ENCODE measurements at places on chromosomes 2 and 18.

DNA sequence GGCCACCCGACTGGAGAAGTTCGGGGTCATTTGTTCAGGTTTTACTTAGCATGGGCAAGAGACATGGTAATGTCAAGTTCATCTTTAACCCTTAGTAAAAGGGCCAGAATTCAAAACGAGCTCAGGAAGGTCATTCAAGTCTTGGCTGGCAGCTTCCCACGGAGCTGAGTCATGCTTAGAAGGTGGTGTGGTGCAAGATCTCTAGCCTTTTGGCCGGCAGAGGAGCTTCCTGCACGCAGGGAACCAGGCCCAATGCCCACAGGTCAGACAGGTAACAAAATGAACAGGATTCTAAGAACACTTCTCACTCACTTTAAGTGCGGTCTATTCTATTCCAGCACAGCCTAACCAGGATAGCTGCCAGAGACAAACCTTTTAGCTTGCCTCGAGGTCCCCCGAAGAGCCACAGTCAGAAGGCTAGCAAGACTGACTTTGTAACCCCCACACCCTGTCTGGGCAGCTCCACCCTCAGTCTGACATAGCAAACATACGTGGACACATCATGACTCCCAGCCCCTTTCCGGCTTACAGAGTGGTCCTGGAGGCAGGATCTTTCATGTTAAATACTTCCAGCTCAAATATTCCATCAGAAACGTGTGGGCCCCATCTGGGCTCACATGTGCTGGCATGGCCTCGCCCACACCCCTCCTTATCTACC lies 292.7 kb downstream of the BCL11A start:
- DNase-seq = peak; percentile 3

DNA sequence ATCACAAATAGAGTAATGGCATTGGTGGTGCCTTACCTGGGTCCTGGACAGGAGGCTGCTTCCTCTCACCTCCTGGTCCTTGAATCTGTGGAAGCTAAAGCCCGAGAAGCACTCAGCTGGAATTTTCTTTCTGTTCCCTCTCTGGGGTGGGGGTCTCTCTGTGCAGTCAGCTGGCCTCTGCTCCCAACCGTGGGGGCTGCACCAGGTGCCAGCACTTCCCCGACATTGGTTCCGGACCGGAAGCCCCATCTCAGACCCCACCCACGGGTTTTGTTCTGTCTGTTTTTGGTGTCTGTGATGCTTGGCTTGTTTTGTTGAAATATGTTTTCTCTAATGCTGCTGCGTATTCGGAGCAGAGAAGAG lies 154.7 kb downstream of the TWIST2 start:
- DNase-seq = no peak

- DNase-seq = peak; percentile 49
Measured at GRCh38 chr2:85704800-85705679, 10.9 kb downstream of the GNLY start.

DNA sequence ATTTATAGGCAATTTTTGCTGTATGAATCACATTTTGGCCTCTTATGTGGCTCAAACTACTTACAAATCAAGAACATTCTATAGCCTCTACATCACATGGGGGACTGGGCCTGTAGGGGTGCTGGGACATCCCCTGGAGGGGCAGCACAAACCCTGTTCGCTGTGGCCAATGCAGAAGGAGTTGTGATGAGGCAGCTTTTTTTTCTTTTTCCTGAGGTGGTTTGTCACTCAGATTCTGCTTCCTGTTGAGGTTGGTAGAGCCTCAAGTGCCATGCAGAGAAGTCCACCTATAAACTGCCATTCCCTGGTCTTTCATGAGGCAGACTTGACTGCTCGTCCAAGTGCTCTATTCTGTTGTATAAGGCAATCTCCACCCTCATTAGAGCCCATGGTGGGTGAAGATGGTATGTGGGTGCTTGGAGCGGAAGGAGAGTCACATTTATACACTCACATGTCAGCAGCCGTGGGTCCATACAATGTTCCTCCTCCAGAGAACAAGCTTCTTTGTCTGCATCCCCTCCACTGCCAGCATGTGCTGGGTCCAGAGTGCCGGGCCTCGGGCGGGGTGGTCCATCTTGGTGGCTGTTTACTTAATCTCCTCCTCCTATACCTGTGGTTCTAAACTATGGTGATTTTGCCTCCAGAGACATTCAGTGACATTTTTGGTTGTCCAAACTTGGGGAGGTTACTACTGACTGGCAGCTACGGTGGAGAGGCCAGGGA lies 120.3 kb downstream of the ACOXL start:
- DNase-seq = peak; percentile 68

DNA sequence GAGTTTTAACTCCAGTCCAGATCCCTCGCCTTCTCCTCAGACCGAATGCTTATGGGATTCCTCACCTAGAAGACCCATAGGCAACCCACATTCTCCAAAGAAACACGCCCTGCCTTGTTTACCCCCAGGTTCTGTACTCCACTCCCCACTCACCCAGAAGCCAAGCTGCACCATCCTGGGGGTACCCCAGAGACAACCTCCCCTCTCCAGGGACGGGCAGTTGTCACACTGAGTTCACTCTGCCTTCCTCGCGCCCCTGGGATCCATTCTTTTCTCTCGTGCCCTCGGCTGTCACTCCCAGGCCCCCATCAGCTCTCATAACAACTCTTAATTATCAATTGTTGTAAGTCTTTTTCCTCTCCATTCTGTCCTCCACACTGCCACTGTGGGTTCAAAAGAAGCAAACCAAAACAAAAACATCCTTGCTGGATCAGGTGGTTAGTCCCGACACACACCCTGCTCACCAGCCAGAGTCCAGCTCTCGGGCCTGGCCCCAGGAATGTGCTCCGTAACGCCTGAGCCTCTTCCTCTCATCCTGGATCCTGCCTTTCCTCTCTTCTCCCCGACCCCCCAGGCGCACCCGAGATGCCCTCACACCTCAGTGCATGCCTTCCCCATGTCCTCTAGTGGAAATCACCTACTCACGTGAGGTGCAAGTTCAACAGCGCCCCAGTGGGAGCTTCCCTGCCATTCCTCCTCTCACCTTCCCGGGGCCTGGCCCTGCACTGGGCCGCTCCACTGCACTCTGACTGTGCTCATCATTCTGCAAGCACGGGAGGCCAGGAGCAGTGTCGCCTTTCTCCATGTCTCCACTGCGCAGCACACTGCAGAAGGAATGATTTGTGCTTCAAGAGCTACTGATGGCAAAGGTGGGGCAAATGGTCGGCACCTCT lies 20.7 kb downstream of the COX7A2L start:
- DNase-seq = no peak

- DNase-seq = no peak
Measured at GRCh38 chr2:207138627-207139297, 27.0 kb downstream of the KLF7 start.

DNA sequence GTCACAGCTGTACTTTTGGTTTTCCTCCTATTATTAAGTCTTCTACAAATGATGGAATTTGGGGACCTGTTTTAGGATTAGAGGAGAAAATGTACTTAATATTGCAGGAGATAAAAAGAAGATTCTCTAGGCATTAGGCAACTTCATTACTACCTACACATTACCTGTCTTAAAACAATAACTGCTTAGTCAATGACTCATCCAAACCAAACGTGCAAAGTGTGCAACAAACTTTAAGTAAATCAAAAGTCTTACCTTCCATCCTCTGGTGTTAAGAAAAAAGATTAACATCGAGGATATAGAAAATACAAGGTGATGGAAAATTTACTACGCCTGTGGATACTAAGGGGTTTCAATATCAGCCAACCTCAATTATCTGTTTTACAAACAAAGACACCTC lies 285.3 kb upstream of the KYNU start:
- no peak for DNase-seq

GRCh38 chr2:98898423-98898841 lies 37.6 kb downstream of the CRACDL start:
- DNase-seq = no peak

- no peak for DNase-seq
Measured at GRCh38 chr2:239818086-239818485, 207.1 kb downstream of the NDUFA10 start.

DNA sequence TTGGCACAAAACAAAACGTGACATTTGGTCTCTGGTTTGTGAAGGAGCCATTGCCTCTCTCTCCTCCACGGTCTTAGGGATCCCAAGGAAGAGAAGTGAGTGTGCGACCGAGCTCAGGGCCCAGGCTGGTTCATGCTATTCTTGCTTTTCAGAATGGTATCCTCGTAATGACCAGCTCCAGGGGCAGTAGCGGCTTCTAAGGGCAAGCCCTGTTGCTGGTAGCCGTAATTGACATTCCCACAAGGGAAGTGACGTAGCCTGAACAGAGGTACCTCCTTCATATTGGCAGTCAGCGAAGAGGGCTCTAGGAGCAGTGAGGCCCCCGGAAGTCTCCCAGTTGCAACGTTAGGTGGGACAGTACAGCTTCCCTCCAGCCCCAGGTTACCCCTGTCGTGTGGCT lies 77.9 kb downstream of the CLIP4 start:
- DNase-seq = no peak

GRCh38 chr2:84223191-84223590 lies 235.9 kb downstream of the SUCLG1 start:
- no peak for DNase-seq

DNA sequence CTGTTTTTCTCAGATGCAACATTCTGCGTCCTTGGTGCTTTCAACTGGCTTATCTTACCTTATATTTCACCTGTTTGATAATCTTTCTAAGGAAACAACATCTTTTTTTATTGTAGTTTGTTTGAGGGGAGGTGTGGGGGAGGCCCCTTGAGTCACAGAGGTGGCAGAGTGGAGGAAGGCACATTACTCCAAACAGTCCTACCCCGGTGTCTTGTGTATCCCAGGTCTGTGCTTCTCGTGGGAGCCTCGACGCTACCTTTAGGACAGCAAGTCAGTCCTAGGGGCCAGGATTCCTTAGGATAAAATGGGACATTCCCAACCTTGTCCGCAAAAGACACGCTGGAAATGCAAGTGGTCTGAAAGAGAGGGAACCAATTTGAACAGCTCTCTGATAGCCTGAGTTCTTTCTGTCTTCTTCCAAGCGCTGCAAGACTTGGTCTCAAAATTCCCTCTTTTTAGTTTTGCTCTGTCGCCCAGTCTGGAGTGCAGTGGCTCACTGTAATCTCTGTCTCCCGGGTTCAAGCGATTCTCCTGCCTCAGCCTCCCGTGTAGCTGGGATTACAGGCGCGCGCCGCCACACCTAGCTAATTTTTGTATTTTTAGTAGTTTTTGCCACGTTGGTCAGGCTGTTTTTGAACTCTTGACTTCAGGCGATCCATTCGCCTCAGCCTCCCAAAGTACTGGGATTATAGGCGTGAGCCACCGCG lies 4.0 kb downstream of the GATA6 start:
- DNase-seq = no peak

DNA sequence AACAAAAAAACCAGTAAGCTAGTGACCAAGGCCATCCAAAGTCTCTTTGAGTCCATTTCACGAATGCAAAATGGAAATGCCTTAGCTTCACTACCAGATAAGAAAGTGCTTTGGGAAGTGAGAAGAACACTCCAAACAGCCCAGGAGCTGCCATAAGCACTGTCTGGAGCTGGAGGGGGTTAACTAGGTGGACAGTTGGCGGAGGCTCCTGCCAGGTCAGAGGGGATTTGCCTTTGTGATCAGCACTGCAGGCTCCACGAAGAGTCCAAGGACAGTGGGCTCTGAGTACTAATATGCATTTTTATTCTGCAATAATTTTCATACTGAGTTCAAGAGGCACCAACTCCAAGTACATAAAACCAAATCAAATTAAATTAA lies 233.3 kb upstream of the SMAD2 start:
- no peak for DNase-seq

- DNase-seq = no peak
Measured at GRCh38 chr2:165665614-165666013, 128.4 kb downstream of the GALNT3 start.

GRCh38 chr2:14634489-14635390 lies 2.2 kb downstream of the LRATD1 start:
- no peak for DNase-seq

DNA sequence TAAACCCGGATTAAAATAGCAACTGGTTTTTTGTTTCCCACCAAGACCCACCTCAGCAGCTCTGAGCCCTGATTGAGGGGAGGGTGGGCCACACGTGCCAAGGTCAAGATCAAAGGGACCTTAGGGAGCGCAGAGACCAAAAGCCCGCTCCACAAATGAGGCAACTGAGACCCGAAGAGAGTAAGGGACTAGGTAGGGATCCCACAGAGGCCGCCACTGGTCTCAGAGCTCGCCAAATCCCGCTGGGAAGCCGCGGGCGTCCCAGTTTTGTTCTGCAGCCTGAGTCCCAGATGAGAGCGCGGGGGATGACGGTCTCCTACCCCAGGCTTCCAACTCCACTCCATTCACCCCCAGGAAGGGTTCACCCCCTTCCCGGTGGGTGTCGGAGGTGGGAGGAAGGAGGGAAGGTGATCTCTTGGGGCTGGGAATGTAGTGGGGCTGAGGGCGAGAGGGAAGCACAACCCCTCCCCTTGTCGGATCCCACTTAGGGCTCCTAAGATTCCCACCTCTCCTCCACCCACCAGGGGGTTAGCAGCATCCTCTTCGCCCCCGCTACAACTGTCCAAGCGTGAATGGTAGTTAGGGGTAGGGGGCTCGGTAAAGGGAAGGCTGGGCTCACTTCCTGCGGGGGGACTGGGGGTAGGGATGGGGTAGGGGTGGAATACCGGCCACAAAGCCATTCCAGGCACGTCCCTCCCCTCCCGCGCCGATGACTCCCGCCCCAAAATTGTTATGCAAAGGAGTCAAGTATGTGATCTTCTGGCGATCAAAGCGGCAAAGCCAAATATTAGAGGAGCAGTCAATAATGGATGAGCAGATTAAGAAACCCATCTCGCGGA lies 7.3 kb upstream of the EN1 start:
- no peak for DNase-seq

GRCh38 chr2:128306931-128307460 lies 11.7 kb downstream of the HS6ST1 start:
- no peak for DNase-seq

DNA sequence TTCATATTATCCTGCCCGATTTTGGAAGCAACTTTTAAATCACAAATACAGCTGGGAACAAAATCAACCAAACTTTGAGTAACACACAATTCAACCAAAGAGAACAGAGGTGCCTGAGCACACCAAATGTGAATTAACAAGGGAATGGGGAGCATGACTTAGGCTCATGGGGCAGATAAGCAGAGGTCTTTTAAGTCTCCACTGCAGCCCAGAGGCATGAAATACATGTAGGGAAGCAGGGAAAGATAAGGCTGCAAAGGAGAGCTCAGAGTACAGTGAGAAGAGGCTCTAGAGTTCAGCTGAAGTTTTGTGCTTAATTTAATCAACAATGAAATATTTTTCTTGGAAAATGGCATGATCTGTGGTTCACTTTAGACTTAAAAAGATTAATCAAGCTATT lies 49.0 kb downstream of the CYTIP start:
- DNase-seq = no peak

DNA sequence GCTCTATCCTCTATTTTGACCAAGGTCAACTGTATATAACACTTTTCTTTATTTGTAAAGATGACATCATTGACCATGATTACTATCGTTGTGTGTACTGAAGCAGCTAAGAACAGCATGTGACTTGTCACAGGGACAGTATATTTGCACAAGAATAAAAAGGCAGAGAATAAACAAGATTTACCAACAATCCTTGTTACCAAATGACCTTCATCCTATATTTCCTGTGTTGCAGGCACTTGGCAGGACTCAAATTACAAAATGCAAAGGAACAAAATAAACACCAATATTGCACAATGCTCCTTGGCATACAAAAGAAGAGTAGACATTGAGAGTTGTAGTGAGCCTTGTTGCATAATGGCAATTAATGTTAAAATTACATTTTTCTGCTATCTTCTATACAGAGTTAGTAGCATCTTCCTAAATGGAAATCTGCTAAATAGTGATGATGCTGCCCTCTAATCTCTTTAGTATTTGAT lies 61.8 kb downstream of the RFTN2 start:
- DNase-seq = no peak

- DNase-seq = no peak
Measured at GRCh38 chr2:7194950-7195349, 277.7 kb downstream of the RNF144A start.

All from CD4-positive, alpha-beta T cell treated with Interleukin-1 beta for 1 hour (primary cell).